ENCODE measurements at places on chromosomes 13 and 19.

GRCh38 chr13:26253262-26253786, 605 bp upstream of the CDK8 start:
- DNase-seq, result no peak

GRCh38 chr13:36903925-36904595, 16.0 kb downstream of the SMAD9 start:
- DNase-seq, result peak; percentile 99

- no peak for DNase-seq
Observed at GRCh38 chr13:113065406-113066141, 40.0 kb upstream of the F7 start.

DNA sequence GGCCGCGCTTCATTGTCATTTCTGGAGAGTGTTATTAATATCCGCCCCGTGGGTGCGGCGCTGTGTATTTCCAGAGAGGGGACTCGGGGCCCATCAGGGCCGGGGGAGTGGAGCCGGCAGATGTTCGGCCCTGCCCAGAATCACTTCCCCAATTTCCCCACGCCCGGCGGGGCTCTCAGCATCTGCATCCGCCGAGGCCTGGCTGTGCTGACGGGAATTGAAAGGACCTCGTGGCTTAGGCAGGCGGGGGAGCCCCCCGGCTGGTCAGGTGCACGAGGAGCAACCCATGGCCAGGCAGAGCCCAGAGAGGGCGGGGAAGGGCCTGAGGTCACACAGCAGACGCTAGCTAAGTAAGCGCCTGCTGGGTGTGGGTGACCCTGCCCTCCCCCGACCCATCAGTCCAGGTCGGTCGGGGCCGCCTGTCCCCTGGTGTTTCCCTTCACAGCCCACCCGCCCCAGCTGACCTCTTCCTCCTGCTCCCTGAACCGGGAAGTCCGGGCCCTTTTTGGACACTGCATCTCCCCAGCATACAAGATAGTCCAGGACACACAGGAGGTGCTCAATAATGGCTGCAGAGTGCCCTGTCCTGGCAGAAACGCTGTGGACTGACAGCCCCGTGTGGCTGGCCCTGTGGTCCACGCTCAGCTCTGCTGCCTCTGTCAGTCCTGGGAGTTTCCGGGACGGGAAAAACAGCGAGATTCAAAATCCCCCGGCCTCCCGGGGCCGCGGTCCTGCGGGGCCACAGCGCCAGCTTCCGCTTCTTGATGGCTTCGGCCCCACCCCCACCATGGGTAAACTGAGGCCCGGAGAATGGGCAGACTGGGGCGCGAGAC, 22.1 kb downstream of the ARID3A start:
- no peak for DNase-seq

- DNase-seq, result no peak
Observed at GRCh38 chr13:75357576-75358289, 124.2 kb downstream of the TBC1D4 start.

DNA sequence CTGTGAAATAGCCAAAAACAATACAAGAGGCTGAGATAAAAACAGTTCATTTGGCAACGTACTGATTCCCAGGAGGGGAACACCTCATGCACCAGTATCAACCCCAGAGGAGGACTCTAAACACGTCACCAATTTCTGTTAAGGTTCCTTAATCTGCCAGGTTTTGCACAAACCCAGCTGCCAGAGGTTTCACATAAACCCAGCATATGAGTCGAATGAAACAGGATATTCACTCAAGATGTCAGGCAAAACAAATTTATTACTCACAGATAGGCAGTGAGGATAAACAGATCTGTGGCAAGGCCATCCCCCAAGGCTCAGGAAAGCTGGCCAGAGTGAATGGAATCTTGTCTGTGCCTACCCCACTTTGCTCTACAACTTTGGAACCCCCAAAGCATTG, 210.9 kb downstream of the GPC5 start:
- DNase-seq, result no peak

- no peak for DNase-seq
Observed at GRCh38 chr19:1265615-1266128, 3.5 kb upstream of the CIRBP start.

- no peak for DNase-seq
Observed at GRCh38 chr19:28257396-28257795, 955.6 kb downstream of the UQCRFS1 start.

DNA sequence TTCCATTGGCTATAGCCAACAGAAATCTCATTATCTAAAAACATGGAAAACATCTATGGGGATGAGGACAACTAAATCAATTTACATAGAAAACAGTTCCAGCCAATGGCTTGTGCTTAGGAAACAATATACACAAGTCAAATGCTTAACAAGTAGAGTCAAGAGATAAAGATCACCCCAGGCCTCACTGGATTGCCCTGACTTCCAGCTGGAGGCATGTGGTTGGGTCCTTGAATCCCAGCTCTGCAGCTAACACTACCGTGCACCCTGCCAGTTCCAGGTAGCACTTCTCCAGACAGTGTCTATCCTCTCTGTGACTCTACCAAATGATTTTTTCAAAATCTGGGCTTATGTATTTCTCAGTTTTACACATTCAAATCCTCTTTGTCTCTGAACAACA, 80.2 kb downstream of the DOCK9 start:
- DNase-seq, result no peak

GRCh38 chr19:7670790-7671189, 1.9 kb downstream of the RETN start:
- no peak for DNase-seq

GRCh38 chr13:98471934-98472333, 105.0 kb downstream of the STK24 start:
- DNase-seq, result no peak

DNA sequence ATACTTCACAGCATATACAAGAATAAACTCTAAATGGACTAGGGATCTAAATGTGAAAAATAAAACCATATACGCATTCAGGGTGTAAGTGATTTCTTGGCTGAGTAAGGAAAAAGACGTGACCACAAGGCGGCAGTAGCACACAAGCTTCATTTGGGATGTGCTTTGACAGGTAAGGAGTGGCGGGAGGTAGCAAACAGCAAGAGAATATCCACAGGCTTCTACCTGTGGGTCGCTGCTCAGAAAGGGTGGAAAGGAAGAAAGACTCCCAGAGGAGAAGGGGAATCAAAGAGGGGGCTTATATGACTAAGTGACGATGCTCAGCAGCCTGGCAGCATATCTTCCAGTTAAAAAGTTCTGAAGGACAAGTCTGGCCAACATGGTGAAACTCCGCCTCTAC, 2.5 kb upstream of the ZNF121 start:
- peak; percentile 45 for DNase-seq

DNA sequence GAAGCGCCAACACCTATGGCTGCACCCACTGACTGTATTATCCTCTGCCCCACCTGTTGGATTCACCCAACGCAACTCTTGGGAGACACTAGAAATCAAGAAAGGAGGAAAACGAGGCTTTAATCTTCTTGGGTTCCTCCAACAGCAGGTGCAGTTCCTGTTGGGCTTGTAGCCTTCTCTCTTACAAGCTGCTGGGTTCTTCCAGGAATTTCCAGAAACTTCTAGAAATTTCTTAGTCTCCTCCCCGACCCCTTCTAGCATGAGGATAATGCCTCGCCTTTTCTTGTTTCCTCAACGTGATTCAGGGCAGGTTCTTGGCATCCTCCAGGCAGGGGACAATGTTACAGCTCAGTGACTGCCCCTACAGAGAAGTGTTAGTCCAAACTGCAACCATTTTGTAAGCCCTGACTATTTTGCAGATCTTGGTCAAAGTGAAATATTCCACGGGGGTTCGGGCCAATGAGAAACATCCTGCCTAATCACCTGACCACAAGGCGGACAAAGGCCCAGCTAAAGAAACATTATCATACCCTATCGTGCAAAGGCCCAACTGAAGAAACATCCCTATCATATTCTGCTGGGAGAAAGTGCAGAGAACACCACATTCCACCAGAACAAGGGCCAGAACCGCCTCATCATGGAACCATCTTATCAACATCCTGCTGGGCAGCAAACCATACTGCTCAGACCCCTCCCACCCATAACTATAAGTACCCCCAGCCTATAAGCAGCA, 614 bp upstream of the PNMA8A start:
- no peak for DNase-seq

GRCh38 chr13:28684257-28684656, 25.3 kb downstream of the POMP start:
- DNase-seq, result no peak

DNA sequence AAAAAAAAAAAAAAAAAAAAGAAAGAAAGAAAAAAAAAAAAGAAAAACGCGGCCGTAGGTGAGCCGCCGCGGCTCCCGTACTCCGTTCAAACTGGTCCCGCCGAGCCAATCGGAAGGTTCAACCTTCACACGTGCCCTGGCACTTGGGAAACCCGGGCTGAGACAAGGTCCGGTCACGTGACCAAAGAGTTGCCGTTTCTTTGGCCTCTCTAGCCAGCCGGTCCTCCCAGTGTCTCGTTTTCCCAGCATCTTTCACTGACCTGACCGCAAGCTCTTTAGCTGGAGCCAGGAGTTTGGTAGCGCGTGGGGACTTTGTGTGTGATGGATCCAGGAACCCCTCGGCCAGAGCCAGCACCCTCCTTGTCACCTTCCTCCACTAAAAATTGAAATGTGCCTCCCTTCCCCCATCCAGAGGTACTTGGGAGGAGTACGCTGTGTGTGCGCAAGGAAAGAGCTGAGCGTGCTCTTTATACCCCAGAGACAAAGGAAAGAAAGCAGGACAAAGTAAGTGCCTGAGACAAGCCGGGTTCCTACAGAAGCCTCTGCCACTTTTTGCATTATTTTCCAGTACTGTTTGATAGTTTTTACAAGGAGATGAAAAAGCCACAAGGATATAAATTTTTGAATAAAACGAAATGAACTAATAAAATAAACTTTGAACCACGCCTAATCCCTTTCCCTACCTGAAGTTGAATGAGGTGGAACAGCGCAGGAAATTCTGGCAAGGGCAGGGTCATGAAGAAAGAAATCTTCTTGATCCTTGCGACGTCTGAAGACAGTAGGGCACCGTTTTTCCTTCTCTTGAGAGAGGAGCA, 959 bp downstream of the TNPO2 start:
- peak; percentile 95 for DNase-seq

DNA sequence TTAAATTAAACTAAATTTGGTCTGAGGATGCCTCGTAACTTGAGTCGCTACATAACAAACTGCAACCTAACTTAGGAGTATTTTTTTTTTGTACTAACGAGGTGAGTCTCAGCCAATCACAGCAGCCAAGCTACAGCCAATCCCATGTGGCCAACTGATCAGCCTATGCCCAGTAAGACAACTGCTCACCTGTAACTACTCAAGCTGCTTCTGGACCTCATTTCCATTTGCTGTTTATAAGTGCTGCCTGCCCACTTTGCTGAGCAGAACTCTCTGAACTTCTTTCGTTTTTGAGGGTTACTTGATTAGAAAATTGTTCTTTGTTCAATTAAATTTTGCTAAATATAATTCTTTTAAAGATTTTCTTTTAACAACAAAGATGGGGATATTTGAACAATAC, 3.8 kb downstream of the CPB2 start:
- no peak for DNase-seq

DNA sequence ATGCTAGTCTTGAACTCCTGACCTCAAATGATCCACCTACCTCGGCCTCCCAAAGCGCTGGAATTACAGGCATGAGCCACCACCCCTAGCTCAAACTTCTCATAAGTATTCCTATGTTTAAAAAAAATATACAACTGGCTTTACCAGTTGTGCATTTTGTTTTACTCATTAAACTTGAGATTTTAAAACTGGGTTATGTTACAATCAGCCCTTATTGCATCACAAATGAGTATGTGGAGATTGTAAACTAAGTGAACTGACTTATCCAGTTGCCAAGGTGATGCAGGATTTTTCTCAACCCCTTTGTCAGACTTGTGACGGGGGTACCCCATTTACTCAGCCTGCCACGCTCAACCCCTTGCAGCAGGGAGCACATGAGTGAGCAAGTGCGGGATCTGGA, 14.4 kb upstream of the GTF2F2 start:
- DNase-seq, result no peak

DNA sequence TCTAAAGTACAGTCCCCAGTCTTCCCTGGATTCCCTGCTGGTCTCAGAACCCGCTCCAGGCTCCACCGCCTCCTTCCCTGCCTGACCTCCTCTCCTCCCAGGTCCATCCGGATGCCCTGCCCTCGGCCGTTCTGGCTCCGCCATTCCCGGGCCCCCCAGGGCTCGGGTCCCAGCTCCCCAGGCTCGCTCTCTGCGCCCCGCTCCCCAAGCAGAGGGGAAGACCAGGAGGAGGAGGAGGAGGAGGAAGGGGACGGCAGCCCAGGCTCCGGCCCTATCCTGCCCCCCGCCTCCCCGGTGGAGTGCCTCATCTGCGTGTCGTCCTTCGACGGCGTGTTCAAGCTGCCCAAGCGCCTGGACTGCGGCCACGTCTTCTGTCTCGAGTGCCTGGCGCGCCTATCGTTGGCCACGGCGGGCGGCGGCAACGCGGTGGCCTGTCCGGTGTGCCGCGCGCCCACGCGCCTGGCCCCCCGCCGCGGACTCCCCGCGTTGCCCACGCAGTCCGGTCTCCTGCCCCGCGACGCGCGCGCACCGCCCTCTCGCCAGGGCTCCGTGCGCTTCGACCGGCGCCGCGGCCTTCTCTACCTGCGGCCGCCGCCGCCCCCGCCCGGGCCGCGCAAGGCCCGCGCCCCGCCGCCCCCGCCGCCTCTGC, 647 bp downstream of the RNF225 start:
- no peak for DNase-seq

DNA sequence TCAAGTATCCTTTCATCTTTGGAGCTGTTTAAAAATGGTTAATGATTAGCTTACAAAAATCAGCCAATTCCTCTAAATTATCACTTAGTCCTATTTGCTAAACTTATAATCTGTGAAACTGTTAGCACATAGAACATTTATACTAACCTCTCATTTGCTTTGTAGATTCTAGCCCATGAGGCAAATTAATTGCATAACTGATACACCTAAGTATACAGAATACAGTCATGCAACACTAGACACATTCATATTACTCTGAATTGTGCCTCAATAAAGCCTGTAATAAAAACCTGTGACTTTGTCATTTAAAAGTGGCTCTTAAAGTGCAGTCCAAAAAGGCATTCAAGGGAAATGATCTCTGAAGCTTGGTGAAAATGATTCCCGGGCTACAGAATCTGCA, 21.0 kb downstream of the SERPINE3 start:
- DNase-seq, result no peak

DNA sequence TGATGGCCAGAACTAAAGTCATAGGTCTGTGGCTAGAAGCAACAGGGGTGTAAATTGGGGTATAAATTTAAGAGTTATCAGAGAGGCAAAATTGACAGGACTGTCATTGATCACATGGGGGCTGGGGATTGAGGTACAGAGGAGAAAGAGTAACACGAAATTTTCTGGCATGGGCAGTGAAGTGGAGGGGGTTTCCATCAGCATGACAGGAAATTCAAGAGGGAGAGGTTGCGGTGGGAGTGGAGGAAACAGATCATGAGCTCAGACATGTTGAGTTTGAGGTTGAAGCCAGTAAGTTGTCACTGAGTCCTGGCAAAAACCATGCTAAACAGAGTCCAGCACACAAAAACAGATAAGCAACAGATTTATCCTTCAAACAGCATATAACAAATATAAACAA, 192.1 kb upstream of the TSC22D1 start:
- no peak for DNase-seq

- no peak for DNase-seq
Observed at GRCh38 chr19:48239582-48240141, 16.1 kb downstream of the CARD8 start.
